Suppressor macrophage (primary cell): ENCODE measurements at places on chromosomes 4 and X.

DNA sequence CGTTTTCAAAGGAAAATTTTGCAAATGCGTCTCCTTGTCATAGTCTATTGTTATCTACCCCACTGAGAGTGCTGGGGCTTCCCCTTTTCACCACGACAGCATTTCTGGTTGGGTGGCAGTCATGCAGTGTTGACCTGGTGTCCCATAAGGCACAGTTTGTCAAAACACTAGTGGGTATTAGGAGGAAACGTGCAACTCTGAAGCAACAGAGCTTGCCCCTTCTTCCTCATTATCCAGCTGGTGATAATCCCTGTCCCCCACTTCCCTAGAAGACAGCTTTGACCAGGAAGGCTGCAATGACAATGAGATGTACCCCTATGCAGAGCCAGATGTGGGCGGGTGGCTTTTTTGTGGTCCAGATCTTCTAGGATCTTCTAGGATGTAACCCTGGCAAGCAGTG, 1.8 kb downstream of the TBC1D1 start:
- DNase-seq: peak; percentile 84

GRCh38 chr4:121562811-121563210, 134.0 kb downstream of the ANXA5 start:
- no peak for DNase-seq

GRCh38 chrX:137227151-137227550, 193.4 kb upstream of the GPR101 start:
- no peak for DNase-seq

- DNase-seq: no peak
Observed at GRCh38 chrX:152405561-152405960, 45.6 kb downstream of the GABRA3 start.

GRCh38 chr4:7828793-7829301, 110.8 kb downstream of the AFAP1 start:
- DNase-seq: peak; percentile 11

DNA sequence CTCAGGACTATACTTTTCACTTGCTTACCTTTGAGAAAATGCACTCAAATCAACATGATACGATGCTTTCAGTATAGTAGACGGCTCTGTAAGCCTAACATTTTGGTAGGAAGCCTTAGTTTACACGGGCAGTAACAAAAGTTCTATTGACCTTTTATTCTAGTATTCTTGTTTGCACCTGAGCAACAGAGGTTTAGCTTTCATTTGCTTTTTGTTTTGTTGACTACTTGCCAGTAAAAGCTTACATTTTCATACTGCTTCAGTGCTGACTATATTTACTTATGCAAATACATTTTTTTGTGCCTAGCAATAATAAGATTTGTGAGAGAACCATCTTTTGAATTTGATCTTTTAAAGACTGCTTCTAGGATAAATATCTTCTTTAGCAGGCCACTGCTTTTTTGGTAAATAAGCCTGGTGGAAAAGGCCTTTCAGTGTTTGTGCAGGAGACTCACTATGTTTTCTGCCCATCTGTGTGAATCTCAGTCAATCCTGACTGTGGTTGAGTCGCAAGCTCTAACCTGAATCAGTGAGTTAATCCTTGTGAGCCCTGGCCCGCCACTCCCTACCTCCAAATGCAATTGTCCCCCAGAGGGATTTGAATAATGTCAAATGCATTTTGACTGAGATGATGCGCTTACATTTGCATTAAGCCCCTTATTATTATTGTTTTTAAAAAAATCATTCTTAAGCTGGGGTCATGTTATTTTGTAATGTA, 21.9 kb downstream of the FHIP1A start:
- no peak for DNase-seq

GRCh38 chr4:147530723-147531122, 49.8 kb downstream of the EDNRA start:
- no peak for DNase-seq

DNA sequence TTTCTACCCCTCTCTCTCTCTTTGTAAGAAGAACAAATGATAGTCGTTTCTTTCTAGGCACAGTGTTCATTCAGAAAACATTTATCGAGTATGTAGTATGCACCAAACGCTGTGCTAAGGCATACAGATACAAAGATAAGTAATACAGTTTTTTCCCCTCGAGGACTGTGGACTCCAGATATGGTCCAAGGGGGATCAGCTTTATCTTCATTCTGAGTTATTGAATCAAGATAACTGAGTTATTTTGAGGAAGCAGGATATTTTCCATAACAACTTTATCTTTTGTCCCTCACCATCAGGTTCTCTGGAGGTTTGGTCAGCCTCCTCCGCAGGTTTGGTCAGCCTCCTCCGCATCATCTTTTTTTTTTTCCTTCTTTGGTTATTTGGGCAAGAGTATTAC, 15.0 kb downstream of the EREG start:
- no peak for DNase-seq

GRCh38 chrX:106606571-106606970, 5.2 kb upstream of the RADX start:
- DNase-seq: no peak

DNA sequence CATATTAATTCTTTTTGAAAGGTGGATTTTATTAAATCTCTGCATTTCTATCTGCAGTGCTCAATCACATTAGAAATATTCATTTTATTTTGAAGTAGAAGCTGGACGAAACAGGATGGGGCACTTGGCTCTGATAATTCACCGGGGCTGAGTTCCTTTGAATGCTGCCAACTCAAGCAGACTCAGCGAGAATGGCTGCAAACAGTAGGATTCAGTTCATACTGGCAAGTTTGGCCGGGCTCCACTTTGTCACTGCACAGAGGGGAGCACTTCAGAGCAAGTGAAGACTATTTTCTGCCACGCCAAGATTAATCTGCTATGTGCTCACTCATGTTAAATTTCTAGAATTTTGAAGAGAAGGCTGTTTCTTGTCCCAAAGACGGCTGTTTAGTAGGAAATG, 30.7 kb upstream of the KLHL8 start:
- DNase-seq: no peak

- no peak for DNase-seq
Observed at GRCh38 chr4:134740290-134740689, 538.7 kb upstream of the PABPC4L start.

DNA sequence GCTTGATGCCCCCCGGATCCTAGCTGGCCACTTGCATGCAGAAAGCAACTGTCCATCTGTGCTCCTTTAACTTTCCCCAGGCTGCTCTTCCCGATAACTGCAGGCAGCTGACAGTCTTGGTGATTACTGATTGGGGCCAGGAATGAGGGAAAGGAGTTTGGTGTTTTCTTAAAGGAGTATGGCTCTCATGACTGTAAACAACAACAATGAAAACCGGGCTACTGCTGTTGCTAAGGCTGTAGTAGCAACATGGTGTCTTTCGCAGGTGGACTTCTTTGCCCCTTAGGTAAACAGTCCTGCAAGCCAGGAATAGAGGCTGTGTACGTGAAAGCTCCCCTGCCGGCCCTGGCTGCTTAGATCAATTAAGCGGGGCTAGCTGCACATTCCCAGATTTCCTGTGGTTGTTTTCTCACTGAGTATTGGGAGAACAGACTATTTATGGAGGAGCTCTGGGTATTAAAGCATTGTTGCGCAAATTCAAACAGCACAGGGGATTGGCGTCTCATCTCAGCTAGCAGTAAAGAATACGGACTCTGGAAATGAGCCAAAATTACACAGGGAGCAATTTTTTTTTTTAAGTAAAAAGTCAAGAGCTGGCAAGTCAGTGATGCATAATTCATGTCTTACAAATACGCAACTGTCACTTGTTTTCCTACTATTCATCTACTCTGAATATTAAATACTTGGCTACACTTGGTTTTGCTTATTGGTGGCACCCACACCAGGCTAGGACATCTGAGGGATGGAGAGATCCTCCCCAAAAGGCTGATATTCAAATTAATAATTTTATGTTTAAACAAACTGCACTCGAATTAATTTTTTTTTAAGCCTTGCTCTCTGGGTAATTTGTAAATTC, 61.6 kb upstream of the NAP1L5 start:
- DNase-seq: no peak

DNA sequence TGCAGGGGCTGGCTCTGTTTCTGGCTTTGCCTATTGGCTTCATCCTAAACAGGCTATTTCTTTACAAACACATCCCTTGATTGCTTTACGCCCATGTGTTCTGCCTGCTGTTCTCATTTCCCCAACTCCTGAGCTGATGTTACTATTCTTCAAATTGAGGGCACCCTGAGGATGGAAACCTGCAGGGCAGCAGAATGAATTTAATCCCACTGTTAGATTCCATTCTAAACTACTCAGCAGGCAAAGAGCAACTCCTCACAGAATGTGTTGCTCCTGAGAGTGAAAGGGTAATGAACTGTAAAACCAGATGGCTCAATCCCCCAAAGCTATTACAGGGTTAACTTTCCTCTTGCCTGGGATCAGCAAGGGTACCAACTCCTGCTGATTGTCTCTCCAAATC, 75.7 kb downstream of the ANKRD50 start:
- no peak for DNase-seq

- DNase-seq: no peak
Observed at GRCh38 chr4:68401231-68401630, 46.0 kb upstream of the TMPRSS11E start.

- no peak for DNase-seq
Observed at GRCh38 chr4:111635646-111636045, 509.6 kb upstream of the FAM241A start.

GRCh38 chrX:39439906-39440798, 638.9 kb downstream of the MID1IP1 start:
- DNase-seq: no peak

DNA sequence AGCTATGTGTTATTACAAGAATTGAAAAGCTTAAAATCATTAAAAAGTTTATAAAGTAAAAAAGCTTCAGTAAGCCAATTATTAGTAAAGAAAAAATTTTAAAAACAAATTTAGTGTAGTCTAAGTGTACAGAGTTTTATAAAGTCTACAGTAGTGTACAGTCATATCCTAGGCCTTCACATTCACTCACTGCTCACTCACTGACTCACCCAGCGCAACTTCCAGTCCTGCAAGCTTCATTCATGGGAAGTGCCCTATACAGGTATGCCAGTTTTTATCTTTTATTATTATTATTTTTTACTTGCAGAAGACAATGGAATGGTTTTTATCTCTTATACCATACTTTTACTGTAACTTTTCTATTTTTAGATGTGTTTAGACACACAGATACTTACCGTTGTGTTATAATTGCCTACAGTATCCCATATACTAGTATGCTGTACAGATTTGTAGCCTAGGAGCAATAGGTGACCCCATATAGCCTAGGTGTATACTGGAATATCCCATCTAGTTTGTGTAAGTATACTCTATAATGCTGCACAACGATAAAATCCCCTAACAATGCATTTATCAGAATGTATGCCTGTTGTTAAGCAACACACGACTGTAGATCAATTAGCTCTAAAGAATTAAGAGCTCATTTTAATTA, 230.7 kb downstream of the DCLK2 start:
- no peak for DNase-seq

DNA sequence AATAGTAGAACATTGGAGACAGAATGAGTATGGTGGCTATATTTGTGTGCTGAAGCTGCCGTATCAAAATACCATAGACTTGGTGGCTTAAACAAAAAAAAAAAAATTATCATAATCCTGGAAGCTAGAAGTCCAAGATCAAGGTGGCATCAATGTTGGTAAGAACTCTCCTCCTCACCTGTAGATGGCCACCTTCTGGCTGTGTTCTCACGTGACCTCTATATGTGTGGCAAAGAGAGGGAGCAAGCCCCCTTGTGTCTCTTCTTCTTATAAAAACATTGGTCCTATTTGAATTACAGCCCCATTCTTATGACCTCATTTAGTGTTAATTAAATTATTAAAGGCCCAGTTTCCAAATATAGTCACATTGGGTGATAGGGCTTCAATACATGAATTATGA, 1640.9 kb upstream of the PCDH7 start:
- DNase-seq: no peak

DNA sequence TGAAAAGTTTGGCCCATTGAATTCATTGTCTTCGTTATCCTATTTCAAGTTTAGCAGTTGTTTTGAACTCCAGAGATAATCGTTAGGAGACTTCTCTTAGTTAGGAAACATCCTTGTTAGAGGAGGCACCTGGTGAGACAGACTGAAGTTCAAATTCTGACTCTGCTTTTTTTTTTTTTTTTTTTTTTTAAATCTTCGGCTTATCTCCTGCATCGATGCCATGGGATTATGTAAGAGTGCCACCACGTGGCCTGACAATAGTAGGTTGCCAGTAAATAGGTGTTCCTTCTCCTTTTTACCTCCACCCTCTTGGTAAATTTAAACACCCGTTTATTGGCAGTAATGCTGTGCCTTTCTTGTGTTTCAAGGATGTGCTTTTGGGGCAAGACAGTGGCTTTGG, 149.3 kb downstream of the SOWAHB start:
- peak; percentile 28 for DNase-seq

GRCh38 chr4:40482985-40483647, 146.5 kb downstream of the RBM47 start:
- no peak for DNase-seq

DNA sequence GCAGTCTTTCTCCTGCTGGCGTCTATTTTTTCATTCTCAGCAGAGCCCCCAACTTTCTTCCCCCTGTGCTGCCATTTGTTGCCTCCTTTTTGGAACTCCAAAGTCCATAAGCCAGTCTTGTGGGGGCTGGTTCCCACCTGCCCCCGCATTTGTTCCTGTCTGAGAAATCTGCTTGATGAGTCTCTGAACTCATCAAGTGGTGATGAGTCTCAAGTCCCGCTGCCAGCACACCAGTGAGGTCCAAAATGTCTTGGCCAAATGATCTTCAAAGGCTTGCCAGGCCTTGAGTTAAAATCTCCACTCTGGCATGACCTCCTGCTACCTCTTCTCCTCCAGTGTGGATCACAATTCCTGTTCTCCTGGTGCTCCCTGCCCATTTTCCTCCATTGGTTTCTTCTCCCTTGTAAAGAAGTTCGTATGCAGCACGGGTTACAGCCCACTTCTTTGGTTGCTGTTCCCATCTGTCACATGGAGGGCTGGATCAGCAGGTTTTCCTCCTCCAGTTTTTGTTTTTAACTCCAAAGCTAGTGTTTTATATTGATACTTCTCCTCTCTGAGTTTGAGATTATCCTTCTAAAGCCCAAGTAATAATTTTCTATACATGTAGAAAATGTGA, 72.7 kb upstream of the LIMCH1 start:
- no peak for DNase-seq

- DNase-seq: peak; percentile 6
Observed at GRCh38 chr4:156330436-156331031, 376.9 kb upstream of the CTSO start.

DNA sequence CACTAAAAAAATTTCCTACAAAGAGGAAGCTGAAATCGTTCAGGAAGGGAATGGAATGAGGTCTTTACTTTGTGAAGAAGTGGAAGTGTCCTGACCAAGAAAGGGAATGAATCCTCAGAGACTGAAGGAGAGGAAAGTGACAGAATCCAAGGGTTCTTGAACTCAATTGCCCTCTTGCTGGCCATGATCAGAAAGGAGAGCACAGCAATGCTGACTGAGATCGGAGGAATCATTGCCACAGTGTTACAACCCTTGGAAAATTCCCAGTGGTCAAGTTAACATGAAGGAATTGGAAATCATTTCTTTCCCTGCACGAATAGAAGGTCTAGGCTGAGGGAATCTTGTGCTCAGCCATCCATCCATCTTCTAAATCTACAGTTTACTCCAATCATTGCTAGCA, 190.0 kb upstream of the NEIL3 start:
- no peak for DNase-seq
